ENCODE measurements at places on chromosomes 11 and 22.

DNA sequence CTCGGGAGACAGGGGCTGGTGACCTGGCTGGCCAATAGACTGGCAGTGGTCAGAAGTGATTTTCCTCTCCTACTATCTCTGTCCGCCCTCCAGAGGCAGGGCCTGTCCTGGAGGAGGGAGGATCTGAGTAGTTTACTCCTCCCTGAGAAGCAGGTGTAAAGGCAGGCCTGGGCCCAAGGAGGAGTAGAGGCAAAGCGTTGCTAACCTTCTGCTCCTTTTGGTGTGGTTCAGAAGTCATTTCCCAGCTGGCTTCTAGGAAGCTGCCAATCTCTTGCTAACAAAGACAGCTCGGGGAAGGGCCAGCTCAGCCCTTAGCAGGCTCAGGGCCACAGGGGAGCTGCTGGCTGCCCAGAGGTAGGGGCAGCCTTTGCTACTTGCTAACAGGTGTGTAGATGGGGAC is 151.1 kb upstream of the NECTIN1 start:
- no peak for DNase-seq

DNA sequence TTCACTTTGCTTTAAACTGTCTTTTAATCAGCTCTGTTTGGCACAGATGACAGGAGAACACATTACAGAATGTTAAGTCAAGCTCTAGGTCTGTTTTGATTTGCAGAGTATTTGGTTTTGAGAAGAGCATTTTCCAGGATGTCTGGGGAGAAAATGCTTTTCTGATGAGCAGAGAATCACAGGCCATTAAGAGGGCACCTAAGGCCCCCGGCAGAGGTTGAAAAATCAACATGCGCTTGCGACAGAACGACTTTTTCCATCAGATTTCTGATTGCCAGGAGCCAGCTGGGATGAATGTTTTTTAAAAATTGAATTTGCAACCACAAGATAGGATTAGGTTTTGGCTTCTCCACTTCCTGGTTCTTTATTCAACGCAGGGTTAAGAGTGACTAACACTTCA is 304.5 kb downstream of the JRKL start:
- no peak for DNase-seq

GRCh38 chr11:67284811-67285540 is 4.1 kb upstream of the ANKRD13D start:
- no peak for DNase-seq

DNA sequence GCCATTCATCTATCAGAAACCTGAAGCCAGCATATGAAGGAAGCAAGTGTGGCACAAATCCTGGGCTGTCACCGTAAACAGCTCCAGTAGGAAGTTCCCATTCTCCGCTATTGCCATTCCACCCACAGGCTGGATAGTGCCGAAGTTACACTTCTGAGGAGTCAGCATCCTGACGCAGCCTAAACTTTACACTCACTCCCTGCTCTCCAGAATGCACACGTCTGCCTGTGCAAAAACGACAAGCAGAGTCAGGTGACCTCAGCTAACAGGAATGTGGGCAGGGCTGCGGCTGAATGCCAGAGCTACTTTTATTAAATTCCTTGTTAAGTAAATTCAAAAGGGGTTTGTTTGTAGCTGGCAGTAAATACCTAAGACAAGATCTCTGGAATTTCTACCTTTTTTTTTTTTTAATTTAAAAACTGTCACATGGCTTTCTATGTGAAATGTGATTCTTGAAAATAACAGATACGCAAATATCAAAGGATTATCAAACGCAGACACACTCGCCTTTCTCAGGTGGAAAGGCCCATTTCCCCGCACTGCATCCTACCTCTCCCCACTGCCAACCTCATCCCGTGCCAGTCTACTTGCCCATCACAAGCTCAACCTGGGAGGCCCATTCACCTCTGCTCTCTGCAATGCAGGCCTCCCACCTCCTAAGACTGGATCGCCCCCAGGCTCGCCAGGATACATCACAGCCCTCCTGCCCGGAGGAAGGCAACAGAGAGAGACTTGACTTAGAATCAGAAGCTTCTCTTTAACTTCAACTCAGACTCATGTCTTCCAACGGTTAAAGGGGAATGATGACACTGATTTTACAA is 33.5 kb downstream of the NFRKB start:
- DNase-seq, result no peak

DNA sequence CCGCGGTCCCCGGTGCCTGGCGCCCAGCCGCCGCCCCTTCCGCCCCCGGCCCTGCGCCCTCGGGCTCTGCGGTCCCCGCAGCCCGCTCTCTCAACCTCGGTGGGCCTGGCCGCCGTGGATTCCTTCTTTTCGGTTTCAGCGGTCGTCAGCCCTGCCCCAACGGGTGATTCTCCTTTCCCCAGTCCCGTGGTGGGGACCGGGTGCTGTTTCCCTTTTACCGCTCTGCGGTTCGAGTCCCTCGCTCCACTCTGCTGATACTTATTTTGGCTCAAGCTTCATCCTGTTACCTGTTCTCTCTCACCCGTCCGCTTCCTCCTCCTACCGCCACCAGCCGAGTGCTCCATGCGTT is 494 bp downstream of the ZDHHC5 start:
- DNase-seq, result peak; percentile 26

GRCh38 chr11:2247496-2247895 is 22.9 kb downstream of the ASCL2 start:
- no peak for DNase-seq

- DNase-seq, result no peak
Measured at GRCh38 chr11:68355471-68355870, 43.1 kb downstream of the LRP5 start.

DNA sequence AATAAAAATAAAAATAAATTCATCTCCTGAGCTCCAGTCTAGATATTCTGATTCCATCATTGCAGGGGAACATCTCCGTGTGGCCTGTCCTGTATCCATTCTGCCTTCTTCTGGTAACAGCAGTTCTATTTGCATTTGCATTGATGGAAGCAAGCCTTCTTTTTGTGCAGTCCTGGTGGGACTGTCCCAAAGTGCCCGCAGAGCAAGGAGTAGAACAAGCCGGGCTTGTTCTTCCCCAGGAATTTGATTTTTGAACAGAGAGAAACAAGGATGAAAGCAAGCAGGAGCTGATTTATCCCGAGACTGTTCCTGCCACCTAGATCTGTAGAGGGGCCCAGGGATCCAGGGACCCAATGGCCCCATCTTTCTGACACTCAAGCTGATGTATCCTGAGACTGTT is 65.4 kb downstream of the SYN3 start:
- DNase-seq, result no peak

GRCh38 chr11:109120341-109120740 is 301.6 kb upstream of the C11orf87 start:
- DNase-seq, result no peak

DNA sequence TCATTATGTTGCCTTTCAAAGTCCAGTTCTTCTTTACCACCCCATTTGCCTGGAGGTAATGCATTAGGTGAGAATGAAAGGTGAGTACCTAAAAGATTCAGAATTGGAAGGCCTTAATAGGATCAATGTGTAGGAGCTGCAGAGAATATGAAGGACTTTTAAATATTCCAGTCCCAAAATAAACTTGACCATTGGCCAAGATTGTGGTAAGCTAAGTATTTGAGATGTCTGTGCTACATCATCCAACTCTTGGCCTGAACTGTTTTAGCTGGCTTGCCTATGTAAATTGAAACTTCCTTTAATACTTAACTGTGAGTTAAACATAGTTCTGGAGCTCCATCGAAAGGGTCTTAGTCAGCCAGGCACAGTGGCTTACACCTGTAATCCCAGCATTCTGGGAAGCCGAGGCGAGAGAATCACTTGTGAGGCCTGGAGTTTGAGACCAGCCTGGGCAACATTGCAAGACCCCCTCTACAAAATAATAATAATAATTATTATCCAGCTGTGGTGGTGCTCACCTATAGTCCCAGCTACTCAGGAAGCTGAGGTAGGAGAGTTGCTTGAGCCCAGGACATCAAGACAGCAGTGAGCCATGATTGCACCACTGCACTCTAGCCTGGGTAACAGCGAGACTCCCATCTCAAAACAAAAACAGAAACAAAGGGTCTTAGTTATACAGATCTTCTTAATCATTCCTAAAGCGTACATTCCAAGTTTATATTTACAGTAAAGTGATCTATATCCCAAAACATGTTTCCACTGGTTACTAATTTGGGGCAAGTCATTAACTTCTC is 29.8 kb downstream of the MTMR3 start:
- no peak for DNase-seq

DNA sequence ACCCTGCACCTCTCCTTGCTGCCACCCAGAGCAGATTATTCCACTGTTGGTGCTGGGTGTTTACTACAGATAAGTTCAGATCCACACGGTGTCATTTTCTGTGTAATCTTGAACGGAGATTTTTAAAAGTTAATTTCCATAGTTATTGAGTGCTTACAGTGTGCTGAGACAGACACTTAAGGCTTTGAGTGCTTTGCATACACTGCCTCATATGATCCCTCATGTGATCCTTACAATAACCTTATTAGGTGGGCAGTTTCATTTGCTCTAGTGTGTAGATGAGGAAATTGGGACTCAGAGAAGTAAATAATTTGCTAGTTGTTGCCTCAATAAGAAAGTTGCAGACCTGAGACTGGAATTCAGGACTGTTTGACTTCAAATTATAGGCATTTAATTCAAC is 32.3 kb upstream of the ME3 start:
- DNase-seq, result no peak

DNA sequence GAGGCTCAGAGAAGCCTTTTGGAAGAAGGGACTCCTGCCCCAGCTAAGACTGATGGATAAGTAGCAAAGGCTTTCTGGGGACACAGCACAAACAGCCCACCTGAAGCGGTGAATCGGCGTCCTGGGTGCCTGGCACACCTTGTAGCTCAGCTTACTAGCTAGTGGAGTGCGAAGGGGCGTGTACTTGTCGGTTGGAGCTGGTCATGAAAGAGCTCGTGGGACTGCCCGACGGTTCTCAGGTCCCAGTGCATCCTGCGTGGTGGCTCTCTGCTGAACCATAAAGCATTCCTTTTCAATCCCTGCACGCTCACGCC is 690 bp upstream of the UVRAG start:
- no peak for DNase-seq

Data from activated CD4-positive, alpha-beta T cell treated with anti-CD3 and anti-CD28 coated beads, Interleukin-2, amount 50 U/mL, for 1 hour (primary cell).